Erythroblast (primary cell): ENCODE measurements at places on chromosomes 3 and 15.

- DNase-seq: no peak
Measured at GRCh38 chr15:98282656-98283332, 322.3 kb downstream of the ARRDC4 start.

DNA sequence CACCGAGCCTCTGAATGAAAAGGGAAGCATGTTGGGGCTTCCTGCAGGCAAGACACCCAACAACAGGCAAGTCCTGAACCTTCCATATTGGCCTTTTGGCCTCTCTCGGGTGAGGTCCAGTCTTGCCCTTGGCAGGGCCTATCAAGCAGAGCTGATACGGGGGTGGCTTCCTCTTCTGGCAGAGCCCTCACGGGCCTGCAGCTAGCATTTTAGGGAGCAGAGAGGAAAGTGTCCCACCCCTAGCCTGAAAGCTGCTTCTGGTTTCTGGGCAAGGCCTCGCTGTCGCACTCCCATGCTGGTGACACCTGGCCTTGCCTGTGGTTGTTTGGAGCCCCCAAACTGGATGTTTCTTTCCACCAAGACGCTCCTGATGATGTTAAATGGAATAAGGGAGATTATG lies 31.8 kb upstream of the CTSH start:
- no peak for DNase-seq

- no peak for DNase-seq
Measured at GRCh38 chr3:31417486-31417885, 115.2 kb upstream of the STT3B start.

GRCh38 chr3:76361010-76361409 lies 575.7 kb upstream of the ZNF717 start:
- DNase-seq: no peak

GRCh38 chr3:45067941-45068340 lies 41.8 kb downstream of the CLEC3B start:
- DNase-seq: no peak

DNA sequence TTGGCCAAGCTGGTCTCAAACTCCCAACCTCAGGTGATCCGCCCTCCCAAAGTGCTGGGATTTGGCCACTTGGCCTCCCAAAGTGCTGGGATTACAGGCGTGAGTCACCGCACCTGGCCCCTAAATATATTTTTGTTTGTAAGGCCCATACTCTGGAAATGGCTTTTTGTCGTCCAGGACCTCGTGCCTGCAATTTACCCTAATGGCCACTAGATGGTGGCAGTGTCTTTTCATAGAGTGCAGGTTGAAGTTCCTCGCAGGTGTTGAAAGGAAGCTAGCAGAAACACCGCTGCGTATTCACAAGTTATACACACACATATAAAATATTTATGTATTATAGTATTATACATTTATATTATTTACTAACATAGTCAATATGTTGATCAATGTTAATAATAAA lies 97.2 kb downstream of the LRTM1 start:
- DNase-seq: peak; percentile 59

- no peak for DNase-seq
Measured at GRCh38 chr3:113436809-113437208, 4.5 kb downstream of the CFAP44 start.

GRCh38 chr15:73681063-73681462 lies 3.1 kb upstream of the CD276 start:
- DNase-seq: no peak

- DNase-seq: no peak
Measured at GRCh38 chr3:13137941-13138832, 65.0 kb upstream of the IQSEC1 start.

GRCh38 chr3:12181806-12182205 lies 23.1 kb upstream of the TIMP4 start:
- no peak for DNase-seq

GRCh38 chr15:85889956-85890619 lies 95.4 kb upstream of the KLHL25 start:
- DNase-seq: no peak
